ENCODE measurements at places on chromosomes 5 and 9.

DNA sequence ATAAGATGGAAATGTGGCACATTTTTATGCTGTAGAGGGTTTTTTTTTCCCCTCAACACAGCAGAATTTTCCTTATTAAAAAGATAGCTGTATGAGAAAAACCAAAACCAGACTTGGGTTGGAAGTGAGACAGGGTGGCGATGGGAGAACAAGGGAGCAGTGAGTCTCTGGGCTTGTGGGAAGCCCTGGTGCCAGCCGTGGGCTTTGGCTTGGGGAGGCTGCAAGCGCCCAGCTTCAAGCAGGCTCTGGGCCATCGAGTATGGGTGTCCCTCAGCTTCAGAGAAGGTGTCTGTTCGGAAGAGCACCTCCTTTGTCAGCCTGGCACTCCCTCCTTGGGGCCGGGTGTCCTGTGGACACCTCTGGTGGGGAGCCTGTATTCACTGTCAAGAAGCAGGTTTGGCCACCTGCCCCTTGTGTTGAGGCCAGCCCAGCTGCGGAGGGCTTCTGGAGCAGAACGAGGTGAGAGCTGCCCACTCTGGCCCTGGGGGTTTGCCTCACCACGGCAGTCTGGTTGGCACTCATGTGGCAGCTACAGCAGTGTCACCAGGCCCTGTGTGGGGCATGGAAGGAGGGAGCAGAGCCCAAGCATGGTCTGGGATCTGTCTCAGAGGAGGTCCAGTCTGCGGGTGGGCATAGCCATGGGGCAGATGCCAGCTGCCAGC, 37.6 kb upstream of the ANGPTL2 start:
- no peak for DNase-seq

DNA sequence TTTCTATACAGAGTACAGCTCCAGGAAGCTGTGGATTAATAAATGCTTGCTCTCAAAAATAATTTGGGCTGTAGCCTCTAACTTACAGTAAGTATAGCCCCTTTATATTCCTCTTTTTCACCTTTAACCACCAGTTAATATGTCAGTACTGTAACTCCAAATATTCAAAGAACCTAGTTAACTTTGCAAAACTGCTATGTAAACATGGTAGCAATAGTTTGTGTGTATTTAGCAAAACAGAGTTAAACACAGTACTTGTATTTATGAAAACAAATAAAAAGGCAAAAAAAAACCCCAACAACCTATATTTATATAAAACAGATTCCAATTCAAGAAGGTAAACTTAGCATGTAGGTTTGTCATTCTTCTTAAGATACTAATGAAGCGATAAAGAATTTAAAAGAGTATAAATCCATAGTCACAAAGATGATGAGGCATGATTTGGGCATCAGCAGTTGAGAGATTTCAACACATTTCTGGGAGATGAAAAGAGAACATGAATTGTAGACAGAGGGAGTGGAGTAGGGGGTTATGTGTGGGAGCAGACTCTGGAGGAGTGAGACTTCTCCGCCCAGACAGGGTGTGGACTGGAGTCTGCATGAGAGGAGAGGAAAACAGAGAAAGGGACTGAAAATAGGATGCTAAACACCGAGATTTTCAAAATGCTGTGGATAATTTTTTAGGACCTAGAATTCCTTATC, 47.0 kb upstream of the F2RL1 start:
- no peak for DNase-seq

- DNase-seq, result peak; percentile 81
Measured at GRCh38 chr9:111037708-111038330, 451 bp downstream of the LPAR1 start.

DNA sequence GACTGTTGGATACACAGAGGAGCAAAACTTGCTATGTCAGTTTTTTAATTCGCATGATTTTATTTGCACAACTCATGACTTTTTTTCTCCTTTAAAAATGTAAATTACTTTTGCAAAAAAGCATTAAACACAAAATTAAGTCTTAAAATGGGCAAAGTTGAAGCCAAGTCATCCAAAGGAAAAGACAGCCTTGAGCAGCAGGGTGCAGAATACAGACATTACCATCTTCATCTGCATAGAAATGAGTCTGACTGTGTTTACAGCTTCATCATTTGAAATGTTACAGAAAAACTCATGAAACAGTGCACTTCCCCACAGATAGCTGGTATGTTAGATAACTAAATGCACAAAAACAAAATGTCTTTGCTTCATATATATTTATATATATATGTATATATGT, 101.4 kb downstream of the TSSK1B start:
- no peak for DNase-seq

- DNase-seq, result no peak
Measured at GRCh38 chr9:132037458-132037857, 42.2 kb downstream of the MED27 start.

DNA sequence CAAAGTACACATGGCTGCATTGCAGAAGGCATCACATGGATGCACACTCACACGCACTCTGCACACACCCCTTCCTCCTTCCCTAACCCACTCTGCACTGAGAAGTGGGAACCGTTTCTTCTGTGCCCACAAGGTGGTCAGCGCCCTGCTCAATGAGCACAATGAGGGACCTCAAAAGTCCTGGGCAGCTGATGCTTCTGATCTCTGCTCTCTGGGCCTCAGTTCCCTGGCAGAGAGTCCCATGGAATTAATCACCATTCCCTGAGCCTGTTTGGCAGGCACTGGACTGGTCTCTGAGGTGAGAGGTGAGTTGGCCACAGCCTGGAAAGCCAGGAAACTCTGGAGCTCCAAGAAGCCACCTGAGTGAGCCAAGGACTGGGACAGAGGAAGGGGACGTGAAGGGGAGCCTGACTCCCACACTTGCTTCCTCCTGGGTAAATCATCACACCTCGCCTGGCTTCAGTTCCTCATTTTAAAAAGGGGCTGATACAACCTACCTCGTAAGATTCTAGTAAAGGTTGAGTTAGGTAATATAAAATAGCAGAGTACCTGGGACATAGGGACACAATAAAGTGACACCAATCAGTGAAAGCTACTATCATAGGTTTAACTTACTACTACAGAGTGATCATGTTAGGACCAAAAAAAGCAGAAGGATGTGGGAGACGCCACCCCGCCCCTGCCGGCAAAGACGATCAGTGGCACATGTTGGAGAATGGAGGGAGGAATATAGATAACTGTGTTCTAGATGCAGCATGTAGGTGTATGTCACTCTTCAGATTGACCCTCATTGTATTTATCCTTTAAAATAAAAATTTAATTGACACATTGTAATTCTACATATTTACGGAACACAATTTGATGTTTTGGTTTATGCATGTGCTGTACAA, 21.1 kb upstream of the IGFBPL1 start:
- DNase-seq, result no peak

DNA sequence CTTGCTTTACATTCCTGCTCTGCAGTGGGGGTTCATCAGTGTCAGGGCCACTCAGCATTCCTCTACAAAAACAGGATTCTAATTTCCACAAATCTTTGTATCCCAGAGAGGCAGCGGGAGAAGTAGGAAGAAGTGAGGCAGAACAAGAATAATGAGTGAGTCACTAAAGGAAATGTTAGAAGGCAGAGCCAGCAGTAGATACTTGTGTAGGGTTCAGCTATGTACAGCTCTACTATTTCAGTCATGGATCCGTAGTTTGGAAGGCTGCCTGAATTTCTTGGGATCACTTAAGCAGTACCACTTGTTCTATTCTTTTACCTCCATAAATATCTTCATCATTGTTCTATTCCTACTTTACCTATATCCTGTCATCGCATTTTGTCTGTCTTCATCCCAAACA, 246.3 kb upstream of the TLE4 start:
- DNase-seq, result no peak

DNA sequence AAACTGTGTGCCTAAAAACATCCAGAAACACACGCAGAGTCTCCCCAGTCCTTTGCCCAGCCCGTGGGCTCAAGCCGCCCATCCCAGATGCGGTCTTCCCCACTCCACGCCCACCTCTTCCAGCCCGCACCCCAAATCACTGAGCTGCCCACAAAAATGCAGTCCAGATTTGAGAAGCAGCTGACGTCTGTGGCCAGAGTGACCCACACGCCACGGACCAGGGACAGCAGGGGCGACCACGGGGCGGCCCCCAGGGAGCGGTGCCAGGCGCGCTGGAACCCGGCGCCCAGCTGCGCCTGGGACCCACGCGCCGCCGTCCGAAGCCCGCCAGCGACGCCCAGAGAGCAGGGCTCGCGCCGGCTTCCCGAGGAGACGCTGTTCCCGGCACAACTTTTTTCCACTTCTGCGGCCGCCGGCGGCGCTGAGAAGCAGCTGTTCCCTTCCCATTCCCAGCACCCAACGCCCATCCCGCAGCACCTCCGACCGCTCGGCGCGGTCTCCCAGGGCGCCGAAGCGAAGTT, 674 bp downstream of the LHFPL2 start:
- peak; percentile 70 for DNase-seq

DNA sequence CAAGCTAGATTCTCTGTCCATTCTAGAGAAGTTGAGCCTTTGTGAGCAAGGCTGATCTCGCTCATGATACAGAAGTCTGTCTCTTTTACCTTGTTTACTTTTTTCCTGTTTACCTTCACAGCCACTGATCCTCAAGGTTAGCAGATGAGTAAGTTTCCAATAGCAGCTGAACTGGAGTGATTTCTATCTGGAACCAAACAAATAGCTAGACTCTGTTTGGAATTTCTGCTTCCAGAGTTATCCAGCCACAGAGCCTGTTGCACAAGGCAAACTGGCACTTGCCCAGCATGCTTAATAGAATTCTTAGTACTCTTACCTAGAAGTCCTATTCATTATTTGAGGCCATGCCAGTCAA, 12.8 kb upstream of the PANK3 start:
- DNase-seq, result peak; percentile 83

GRCh38 chr9:134484479-134484878, 157.1 kb upstream of the COL5A1 start:
- no peak for DNase-seq

- no peak for DNase-seq
Measured at GRCh38 chr9:281741-282645, 67.3 kb downstream of the DOCK8 start.

- DNase-seq, result no peak
Measured at GRCh38 chr5:5665225-5666075, 243.0 kb downstream of the ICE1 start.

DNA sequence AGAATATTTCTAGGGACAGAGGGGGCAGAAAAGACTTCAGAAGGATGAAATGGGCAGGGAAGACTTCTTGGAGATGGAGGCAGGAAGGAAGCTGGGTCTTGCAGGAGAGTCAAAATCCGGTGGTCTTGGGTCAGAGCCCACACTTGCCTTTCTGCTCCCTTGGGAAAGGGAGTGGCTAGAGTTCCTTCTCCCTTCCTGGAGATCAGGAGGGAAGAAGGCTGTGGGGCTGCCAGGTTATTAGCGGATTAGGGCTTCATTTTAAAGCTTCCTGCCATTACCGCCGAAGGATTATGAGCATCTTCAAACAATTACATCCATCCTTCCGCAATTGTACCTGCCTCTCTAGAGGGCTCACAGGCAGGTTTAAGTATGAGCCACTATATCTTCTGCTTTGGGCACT, 19.2 kb upstream of the SYNPO start:
- no peak for DNase-seq

DNA sequence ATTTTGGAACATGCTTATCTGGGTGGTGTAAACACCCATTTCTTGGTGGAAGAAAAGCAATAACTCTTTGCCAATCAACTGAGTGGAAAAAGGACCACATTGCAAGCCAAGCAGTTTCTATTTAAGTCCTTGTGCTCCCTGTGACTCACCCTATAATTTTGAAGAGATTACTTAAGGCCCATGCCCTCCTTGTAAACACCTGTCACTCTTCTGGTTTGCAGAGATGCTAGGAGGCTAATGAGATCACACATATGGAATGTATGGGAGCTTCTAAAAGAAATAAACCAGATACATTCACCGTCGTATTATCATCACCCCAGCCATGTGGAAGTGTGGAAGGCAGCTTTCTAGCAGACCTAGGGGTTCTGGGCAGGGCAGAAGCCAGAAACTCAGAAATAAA, 337.1 kb downstream of the GADD45G start:
- peak; percentile 11 for DNase-seq

- no peak for DNase-seq
Measured at GRCh38 chr9:109799141-109799540, 19.1 kb downstream of the PALM2AKAP2 start.

GRCh38 chr5:151345187-151345807, 2.1 kb downstream of the SLC36A2 start:
- no peak for DNase-seq

- no peak for DNase-seq
Measured at GRCh38 chr5:95738072-95738471, 6.9 kb downstream of the RHOBTB3 start.

- DNase-seq, result no peak
Measured at GRCh38 chr5:81225463-81225862, 7.7 kb upstream of the CKMT2 start.

DNA sequence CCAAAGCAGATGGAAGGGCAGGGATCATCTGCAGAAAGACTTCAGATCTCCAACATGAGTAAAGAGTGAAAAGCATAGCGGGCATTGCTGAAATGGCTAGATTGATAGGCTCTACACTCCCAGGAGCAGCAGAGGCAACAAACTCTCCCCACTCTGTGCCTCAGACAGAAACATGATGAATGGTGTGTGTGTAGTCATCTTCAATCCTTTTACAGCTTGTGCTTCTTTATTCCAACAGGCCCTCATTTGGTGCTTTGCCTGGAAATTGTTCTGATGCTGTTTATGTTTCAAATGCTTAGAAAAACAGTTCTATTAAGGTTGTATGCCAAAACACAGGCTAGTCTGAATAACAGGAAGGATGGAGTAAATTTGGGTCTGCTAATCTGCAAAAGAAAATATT, 176.2 kb downstream of the DMRTA1 start:
- no peak for DNase-seq

DNA sequence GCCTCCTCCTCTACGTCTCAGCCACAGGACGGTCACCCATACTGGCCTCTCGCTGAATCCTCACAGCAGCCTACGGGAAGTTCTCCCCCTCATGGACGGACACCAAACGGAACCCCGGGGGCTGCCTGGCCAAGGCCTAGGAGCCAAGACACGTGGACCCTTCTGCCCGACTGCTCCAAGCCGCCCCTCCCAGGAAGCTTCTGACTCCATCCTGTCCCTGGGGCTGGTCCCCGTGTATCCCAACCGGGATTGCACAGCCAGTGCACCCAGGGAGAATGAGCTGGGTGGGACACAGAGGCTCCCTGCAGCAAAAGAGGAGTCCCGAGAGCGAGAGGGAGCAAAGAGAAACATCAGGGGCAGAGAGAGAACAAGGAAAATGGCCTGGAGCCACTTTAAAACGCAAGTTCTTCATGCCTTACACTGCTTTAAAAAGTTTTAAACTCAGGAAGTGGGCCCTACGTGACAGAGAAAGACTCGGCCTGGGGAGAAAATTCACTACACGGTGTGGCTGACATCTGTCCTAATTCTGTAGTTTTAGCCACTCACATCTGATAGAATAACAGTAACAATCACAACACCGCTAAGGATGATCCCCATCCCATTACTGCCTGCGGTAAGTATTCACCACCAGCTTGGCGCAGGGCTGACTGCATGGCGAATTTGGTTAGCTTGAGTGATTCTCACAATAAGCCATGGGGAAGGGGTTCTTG, 3.0 kb downstream of the FAM78A start:
- no peak for DNase-seq
